Ovary (tissue), 10 donors: ENCODE measurements at places on chromosomes 16 and 17.

DNA sequence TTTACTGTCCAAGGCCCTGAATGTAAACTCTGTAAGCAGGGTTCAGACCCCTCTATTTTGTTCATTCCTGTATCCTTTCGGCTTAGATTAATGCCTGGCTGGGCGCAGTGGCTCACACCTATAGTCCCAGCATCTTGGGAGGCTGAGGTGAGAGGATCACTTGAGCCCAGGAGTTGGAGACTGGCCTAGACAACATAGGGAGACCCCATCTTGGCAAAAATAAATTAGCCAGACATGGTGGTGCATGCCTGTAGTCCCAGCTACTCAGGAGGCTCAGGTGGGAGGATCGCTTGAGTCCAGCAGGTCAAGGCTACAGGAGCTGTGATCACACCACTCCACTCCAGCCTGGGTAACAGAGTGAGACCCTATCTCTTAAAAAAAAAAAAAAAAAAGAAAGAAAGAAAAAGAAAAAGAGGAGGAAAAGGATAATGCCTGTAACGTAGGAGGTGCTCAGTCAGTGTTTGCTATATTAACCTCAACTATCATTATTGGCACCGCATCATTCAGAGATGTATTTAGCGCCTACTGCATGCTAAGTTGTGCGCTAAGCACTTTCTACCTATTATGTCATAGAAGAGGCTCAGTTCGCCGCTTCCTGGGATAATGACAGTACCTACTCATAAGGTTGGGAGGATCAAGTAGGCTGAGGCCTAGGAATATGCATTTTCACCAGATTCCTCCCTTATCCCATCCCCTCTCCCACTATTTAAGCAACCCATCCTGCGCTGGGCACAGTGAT is 5.0 kb downstream of the SOCS1 start:
- DNase-seq: no peak

GRCh38 chr17:35981908-35982330 is 622 bp upstream of the CCL16 start:
- no peak for DNase-seq

DNA sequence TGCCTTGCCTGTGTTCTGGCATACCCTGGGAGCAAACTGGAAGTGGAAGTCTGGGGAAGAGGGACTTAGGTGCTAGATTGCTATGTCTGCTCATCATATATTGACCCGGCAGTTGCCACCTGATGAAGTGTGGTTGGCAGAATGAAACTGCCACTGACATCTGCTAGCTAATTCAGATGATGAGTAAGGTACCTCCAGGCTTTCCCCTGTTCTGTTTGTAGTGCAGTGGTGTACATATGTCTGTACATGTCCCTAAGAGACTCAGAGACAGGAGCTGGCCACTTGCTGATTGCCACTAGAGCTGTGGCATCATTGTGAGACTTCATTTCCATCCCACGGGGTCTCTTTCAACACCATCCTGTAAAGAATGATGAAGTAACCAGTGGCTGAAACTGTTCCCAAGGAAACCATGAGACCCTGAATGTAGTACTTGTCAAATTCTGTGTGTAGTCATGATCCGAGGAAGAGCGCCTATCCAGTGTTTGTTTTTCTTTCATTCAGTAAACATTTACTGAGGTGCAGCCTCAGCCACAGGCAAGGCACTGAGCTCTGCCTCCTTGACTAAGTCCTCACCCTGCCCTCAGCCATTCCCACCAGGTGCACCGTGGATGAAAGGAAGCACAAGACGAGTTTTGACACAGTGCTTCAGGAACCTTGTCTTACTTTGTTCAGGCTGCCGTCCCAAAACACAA is 13.2 kb downstream of the CLUAP1 start:
- DNase-seq: no peak

DNA sequence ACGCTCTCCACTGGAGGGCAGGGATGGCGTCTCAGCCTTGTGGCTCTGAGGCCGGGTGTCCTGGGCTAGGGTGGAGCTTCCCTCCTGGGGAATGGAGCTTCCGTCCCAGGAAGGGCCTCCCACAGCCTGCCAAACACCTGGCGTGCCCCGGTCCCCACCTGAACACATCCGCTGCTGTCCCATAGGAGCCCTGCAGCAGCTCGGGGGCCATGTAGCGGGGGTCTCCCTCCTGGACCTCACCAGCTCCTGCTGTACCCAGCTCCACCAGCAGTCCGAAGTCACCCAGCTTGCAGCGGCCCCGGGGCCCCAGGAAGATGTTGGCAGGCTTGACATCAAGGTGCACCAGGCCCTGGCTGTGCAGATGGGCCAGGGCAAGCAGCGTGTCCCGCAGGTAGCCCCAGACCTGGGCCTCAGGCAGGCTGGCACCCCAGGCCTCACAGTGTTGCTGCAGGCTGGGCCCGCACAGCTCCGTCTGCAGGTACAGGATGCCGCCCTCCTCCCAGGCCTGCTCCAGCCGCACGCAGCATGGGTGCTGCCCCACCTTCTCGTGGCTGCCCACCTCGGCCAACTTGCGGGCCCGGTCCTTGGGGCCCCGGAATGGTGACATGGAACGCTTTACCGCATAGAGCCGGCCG is 5.0 kb downstream of the PKMYT1 start:
- no peak for DNase-seq

- DNase-seq: no peak
Observed at GRCh38 chr16:50300942-50301625, 34.7 kb downstream of the ADCY7 start.
